IPS-NIHi11 (cell line): ENCODE measurements at places on chromosomes 12 and 14.

GRCh38 chr14:91858536-91859275 lies 8.6 kb downstream of the TC2N start:
- no peak for DNase-seq

GRCh38 chr14:47744155-47744554 lies 68.8 kb upstream of the MDGA2 start:
- DNase-seq, result no peak

GRCh38 chr12:106519607-106520021 lies 63.2 kb upstream of the RFX4 start:
- no peak for DNase-seq

GRCh38 chr12:130775953-130776856 lies 60.1 kb upstream of the RIMBP2 start:
- DNase-seq, result peak; percentile 86

GRCh38 chr12:68450947-68451260 lies 118.7 kb upstream of the MDM1 start:
- no peak for DNase-seq

GRCh38 chr12:104094284-104094683 lies 30.0 kb downstream of the HCFC2 start:
- no peak for DNase-seq

DNA sequence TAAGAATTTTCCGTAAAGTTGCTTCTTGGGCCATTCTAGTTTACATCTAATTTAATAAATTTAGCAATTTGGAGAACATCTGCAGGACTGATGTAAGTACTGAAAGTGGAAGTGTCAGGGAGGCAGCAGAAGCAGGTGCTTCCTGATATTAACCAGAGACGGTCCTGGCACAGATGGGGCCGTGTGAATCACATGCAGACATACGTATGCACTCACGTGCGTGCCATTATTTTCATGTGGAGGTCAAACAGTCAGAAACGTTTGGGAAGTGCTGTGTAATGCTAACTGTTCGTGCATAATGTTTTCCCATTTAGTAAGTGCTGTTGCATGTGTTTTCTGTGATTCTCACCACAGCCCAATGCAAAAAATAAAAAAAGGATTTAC lies 87.8 kb upstream of the DYNC1H1 start:
- no peak for DNase-seq

DNA sequence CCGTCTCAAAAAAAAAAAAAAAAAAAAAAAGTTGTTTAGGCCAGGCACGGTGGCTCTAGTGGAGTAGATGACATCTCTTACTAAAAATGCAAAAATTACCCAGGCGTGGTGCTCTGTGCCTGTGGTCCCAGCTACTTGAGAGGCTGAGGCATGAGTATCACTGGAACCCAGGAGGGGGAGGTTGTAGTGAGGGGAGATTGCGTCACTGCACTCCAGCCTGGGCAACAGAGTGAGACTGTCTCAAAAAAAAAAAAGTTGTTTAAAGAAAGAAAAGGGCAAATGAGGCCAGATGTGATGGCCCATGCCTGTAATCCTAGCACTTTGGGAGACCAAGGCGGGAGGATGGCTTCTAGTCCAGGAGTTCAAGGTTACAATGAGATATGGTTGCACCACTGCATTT lies 36.6 kb upstream of the SPPL3 start:
- DNase-seq, result no peak

- DNase-seq, result no peak
These were observed 10.7 kb upstream of the SNAPC1 start for GRCh38 chr14:61751475-61751989.

DNA sequence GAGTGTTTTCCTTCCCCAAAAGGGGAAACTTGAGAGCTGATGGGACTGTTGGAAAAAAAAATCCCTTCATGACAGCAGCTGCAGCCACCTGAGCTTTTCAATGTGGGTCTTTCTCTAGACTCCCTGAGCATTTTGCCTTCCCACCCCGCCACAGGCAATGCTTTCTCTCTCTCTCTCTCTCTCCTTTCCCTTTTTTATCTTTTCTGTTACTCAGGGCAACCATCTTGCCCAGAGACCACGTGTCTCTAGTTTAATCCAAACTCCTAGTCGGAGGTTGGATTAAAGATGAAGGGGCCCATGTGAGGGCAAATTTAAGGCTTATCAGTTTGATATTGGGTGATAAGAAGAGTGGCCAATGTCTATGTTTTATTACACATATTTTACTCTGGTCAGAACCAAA lies 25.9 kb upstream of the B4GALNT1 start:
- DNase-seq, result no peak

DNA sequence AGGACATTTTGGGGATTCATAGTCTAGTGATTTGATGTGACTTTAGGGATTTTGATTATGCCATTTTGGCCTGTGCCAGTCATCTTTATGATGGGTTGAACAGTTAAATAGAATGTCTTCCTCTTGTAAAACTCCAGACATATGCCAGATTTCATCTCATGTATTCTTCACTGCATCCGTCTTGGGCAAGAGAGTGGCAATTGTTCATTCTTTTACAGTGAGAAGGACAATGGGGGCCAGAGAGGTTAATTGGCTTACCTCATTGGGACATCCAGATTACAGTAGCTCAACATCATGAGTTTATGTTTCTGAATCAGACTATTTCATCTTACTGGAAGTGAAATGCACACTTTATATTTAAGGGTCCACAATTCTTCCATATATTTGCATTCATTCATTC lies 108.2 kb upstream of the SLC38A2 start:
- DNase-seq, result no peak

GRCh38 chr12:19997656-19998400 lies 370.5 kb upstream of the PDE3A start:
- no peak for DNase-seq

- DNase-seq, result no peak
These were observed 106.4 kb downstream of the EFCAB11 start for GRCh38 chr14:89848165-89848564.

DNA sequence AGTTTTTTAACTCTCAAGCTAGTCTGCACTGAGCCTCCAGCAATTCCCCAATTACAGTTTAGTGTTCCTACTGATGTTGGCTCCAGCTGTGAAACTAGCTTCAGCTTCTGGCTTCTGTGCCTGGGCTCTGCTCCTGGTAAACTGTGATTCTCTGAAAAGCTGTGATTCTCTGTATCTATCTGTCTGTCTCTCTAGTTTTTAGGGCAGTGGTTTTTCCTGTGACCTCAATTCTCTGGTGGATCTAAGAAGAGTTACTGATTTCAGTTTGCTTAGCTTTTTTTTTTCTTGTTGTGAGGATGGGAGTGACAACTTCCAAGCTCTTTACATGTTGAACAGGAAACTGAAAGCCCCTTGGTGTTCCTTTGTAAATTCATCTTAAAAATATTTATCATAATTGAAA lies 3.8 kb upstream of the HIF1A start:
- DNase-seq, result no peak

DNA sequence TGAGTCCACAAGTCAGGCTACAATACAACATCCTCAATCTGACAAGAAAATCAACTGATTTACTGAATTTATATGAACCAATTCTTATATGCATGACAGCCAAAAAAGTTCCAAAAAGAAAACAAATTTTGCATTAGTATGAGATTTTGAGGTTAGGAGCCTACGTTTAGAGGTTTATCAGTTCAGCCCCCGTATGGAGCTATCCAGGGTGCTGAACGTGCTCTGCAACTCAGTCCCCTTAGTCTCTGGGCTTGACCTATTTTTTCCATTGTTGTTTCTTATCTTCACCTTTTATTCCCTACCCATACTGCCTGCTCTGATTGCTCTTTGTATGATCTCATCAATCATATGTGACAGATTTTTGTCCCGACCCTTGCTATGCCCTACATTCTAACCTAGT lies 693.0 kb downstream of the NRXN3 start:
- peak; percentile 73 for DNase-seq

- peak; percentile 42 for DNase-seq
These were observed 68.7 kb upstream of the MED13L start for GRCh38 chr12:116346222-116346621.

- no peak for DNase-seq
These were observed 407.0 kb upstream of the SEL1L start for GRCh38 chr14:81940651-81941050.

DNA sequence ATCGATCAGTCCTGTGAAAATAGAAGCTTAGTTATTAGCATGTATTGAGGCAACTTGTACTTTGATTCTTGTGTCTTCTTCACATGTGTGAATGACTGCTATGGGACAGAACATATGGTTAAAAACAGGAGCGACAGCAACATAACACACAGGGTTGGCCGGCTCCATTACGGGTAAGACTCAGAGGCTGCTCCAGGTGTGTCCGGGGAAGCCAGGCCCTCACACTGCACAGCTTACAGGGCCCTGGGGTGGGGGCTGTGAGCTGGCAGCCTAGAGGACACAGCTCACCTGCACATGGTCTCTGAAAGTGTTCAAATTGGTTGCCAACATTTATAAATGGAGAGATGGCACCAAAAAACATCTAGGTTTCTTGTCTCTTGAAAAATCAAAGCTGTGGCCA lies 31.1 kb downstream of the TCHP start:
- DNase-seq, result no peak

- DNase-seq, result no peak
These were observed 24.6 kb upstream of the LTBP2 start for GRCh38 chr14:74636424-74637177.

DNA sequence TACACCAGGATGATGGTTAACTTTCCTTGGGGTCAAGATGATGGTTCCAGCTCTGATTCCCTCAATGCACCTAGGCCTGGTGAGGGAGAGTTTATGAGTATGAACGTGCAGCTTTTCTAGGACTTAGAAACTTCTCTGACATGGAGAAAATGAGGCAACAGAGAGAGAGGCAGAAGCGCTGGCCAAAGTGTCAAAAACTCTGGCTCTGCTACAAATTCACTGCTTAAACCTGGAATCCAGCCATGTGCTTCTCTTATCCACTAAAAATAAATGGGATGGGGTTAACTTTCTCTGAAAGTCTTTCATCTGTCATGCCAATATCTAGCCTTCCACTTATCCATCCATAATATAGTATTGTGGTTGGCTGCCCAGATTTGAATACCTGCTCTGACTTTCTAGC lies 568.7 kb downstream of the MED13L start:
- no peak for DNase-seq

DNA sequence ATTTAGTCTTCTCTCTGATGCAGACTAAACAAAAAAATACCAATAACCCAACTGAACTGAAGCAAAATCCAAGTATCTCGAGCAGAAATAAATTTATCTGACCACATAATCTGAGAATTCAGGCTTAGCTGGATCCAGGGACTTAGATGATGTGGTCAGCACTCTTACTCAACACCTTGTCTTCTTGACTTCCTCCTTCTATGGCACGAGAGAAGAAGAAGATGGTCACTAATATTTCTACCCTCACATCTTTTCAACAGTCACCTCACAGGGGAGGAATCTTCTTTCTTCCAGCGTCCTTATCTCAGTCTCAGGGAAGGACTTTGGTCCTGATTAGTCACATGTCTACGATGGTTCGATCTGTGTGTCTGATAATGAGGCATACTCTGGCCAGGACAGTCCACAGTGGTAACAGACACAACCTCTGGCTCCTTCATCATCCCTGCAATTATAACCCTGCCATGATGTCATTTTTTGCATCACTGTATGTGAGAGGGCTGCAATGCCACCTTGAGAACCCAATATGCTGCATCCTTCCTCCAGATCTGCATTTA lies 15.8 kb downstream of the RGS6 start:
- DNase-seq, result no peak

- DNase-seq, result no peak
These were observed 122.4 kb downstream of the ANO6 start for GRCh38 chr12:45338272-45338671.

DNA sequence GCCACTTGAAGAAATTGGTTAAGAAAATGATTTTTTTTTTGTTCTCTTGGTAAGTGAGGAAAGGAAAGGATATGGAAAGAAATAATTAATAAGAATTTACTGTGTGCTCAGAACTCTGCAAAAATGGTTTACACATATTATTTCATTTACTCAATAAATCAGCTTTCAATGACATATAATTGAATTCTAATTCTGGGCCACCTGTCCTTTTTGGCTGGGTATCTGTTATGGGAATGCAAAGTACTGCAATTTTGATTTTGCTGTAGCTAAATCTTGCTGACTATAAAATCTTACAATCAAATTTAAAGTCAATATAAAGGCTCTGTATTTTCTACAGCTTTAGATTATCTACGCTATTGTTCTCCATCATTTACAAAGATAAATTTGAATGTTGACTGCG lies 147.1 kb downstream of the GRIP1 start:
- DNase-seq, result no peak

- DNase-seq, result no peak
These were observed 271.0 kb downstream of the ALG10B start for GRCh38 chr12:38587594-38587993.

DNA sequence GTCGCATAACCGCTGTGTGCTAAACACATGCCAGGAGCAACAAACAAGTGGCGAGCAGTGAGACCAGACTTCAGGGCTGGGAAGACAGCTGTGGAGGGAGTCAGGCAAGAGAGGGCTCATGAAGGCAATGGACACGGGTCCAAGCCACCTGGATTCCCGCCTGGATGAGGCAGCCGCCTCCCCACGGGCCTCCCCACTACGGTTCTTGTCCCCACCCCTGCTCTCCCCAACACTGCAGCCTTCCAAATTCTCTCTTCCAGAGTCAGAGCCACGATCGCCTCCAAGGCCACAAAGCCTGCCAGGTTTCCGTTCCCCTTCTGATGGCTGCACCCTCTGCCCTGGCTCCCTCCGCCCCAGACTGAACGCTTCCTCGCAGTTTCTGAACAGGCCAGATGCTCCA lies 36.1 kb upstream of the PIWIL1 start:
- DNase-seq, result no peak

- peak; percentile 87 for DNase-seq
These were observed 13.7 kb downstream of the FOXJ2 start for GRCh38 chr12:8045952-8046944.

GRCh38 chr14:96663491-96664067 lies 133.6 kb upstream of the VRK1 start:
- DNase-seq, result no peak

GRCh38 chr12:33586576-33586975 lies 147.0 kb upstream of the SYT10 start:
- no peak for DNase-seq

DNA sequence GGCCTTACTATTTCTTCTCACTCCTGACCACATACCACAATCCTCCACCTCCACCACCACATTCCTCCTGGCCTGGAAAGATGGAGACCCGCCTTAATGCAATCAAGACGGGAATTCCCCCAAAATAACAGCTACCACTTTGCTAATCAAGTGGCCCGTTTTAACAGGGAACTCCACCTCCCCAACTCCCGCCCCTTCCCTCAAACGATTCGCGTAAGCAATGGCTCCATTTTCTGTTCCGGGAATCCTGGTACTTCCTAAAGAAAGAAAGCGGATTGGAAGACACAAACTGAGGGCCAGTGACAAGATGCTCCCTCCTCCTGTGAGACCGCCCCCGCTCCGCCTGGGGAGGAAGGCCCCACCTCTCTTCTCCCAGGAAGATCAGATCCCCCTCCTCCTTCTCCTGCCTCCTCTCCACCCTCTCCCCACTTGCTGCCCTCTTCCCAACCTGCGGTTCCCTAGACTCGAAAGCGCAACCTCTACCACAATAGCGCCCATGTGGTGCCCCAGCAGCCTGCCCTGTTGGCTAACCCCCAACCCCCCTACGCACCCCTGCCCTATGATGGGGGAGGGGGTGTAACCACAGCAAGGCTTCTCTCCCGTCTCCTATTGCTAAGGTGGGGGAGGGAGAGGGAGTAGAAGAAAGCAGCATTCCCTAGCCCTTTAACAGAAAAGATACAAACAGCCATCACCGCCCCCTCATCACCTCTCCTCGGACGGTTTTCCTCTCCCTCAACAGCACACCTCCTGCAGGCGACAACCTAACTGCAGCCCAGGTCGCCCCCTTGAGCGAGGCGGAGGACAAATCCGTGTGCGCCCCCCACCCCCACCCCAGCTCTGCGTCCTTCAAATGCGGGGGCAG lies 777 bp downstream of the ARF3 start:
- DNase-seq, result peak; percentile 94

- no peak for DNase-seq
These were observed 12.2 kb downstream of the KLC1 start for GRCh38 chr14:103641161-103641560.
